ENCODE measurements at places on chromosomes 12 and 14. TPM values are rescaled to one million over a fixed set of nuclear protein-coding genes. Genes with fewer than 3 reads are reported as not detected.
A peak's percentile ranks its signal among the peaks of the same experiment; 100 is the strongest.

FSCB gene
- total RNA-seq, result not detected

GRCh38 chr12:27602516-27602915 lies 78.5 kb downstream of the PPFIBP1 start:
- DNase-seq, result no peak

DNA sequence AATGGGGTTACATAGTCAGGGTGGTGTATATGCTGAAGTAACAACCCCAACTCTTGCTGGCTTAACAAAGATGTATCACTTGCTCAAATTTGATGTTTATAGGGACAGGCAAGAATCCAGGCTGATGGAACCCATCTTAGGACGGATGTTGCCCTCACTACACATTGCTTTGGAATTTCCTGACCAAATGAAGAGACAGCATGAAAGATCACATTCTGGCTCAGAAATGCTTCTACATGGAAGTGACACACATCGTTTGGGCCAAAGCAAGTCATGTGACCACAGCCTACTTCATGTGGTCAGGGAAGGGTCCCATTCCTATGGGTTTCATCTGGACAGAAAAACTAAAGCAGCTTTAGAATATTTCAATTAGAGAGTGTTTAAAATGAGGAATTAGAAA lies 345.8 kb downstream of the TMEM132D start:
- no peak for DNase-seq

DNA sequence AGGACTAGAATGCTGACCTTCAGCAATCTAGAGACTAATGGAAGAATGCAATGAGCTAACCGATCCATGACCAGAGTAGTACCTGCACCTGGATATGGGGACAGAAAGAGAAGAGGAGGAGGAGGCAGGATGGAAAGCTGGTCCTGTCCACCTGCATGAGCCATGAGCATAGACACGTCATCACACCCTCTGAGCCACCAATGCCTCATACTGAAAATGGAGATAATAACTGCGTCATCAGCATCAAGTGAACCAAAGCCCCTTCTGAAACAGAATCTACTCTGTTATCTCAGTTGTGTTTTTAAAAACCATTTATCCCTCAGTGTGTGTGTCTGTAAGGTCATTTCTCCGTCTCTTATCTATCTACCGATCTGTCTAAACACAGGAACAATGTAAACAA lies 327.0 kb downstream of the BCL11B start:
- DNase-seq, result no peak

TC2N gene
- 46.3 TPM for total RNA-seq

- DNase-seq, result no peak
These were observed 13.7 kb downstream of the NID2 start for GRCh38 chr14:52055167-52055566.

DNA sequence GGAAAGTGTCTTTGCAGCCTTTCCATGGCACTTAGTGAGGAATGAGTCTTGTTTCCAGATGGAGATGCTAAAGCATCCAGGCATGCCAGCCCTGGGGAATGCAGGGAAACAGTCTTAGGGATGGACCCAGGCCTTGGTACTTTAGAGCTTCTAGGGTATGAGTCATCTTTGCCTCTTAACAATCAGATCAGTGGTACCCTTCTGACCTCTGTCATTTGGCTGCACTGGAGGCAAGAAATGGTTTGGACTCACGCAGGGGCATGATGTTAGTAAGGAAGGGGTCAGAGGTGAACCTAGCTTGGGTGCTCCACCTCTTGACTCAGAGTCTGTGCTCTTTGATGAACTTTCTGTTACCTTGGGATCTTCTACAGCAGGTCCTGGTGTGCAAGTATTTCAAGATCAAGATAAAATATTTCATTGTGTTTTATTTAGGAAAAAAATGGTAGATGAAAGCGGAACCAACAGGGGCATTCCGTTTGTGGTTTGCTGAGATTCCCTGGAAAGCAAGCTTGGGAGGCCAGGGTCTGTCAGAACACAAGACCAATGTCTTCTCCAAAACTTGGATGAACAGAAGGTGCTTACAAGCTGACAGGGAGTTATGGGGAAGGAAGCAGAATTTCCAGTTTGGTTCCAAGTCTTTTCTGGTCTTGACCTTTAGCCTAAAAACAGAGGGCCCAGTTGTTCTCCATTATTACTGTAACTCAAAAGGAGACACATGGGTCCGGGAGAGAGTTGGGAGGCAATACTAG lies 216.2 kb downstream of the ZFP36L1 start:
- DNase-seq, result no peak

- DNase-seq, result no peak
These were observed 51.1 kb upstream of the SLC8A3 start for GRCh38 chr14:70239802-70240201.

MOK gene
- total RNA-seq, result 3.6 TPM

DNA sequence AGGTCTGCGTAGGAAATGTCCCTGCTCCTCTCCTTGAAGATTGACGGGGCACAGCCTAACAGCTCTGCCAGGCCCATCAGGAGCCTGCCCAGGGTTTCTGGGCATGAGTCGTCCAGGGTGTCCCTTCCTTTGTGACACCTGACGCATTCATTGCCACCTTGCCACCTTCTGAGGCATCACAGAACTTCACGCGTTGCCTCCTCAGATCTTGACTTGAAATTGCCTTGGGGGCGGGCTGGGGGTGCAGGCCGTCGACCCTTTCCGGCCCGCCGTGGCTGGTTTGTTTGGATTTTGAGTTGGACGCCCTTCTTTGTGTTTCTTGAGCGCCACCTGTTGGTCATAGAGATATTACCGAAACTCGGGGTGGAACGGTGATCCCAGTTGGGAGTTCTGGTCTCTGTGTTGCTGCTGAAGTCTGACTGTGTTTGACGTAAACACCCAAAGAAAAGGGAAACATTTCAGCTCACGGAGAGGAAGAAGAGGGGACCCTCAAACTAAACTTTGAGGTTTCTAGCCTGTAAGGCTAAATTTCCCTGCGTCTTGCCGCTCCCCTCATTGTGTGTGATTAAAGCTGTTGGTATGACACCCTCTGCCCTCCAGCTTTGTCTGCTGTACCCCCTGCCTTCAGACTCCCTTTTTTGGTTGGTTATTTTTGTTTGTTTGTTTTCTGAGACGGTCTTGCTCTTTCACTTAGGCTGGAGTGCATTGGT lies 44.6 kb downstream of the MLXIP start:
- DNase-seq, result peak; percentile 77

- no peak for DNase-seq
These were observed 319.1 kb downstream of the PPFIA2 start for GRCh38 chr12:81440001-81440400.

DNA sequence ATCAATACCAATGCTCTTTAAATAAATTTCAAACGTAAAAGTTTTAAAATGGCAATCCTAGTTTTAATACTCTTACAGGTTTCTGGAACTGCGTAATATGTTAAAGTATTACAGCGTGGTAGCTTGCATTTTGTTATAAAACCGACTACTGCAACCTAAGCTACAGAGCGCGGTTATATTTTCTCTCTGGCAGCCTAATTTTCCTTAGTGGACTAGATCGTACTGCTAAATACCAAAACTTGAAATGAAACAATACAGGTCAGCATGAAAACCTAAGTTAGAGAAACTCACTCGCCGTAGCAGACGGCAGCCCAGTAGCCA lies 1.2 kb downstream of the CCDC92 start:
- DNase-seq, result no peak
